Tibial nerve (tissue), 4 donors: ENCODE measurements at places on chromosomes 16 and 17. TPM values are rescaled to one million over a fixed set of nuclear protein-coding genes. Genes with fewer than 3 reads are reported as not detected.

DNA sequence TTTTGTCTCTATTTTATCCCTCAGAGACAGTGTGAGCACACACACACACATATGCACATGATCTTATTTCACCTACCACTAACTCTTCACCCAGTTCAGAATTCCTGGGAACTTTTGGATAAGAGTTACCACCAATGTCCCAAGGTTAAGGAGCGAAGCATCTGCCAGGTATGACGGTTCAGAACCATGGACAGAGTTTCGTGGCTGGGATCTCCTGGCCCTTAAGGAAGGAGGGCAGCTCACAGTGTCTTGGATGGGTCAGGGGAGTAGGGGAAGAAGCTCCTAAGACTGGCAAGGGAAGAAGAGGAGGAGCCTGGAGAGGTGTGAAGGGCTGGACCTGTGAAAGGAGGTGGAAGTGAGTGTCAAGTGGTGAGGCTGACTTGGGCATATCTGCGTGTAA, 23.0 kb upstream of the TMEM132E start:
- H3K4me3 ChIP-seq: no peak overlapping the region
- H3K27ac ChIP-seq: no peak overlapping the region
- no peaks in the 10 kb centered on the region for H3K36me3 ChIP-seq

DNA sequence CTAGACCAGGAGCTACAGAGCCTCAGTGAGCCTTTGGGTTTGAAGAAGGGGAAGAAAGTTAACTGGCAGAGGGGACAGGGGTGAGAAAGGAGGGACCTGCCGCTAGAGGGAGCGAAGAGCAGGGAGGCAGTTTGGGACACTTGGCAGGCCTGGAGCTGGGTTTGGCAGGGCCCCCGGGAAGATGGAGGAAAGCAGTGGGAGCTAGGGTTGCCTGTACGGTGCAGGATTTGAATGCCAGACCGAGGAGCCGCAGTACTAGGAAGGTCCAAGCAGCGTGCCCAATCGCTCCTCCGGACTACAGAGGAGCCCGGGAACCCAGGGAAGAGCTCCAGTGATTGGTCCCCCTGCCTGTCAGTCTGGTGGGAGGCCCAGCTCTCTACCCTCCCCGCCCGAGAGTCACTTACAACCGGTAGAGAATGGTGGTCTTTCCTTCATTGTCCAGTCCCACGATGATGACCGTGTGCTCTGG, 1.3 kb downstream of the ARL5C start:
- no peaks in the 10 kb centered on the region for H3K27me3 ChIP-seq
- peak; percentile 78 for DNase-seq
- H3K27ac ChIP-seq: no peak overlapping the region
- H3K4me1 ChIP-seq: peaks cover 28% of the 10 kb centered on the region

GRCh38 chr16:67543582-67543981, 15.0 kb downstream of the RIPOR1 start:
- H3K4me1 ChIP-seq: peaks cover 78% of the 10 kb centered on the region
- DNase-seq: no peak
- peaks cover 13% of the 10 kb centered on the region for H3K36me3 ChIP-seq
- H3K4me3 ChIP-seq: no peak overlapping the region

- H3K27ac ChIP-seq: no peak overlapping the region
- DNase-seq: no peak
- no peaks in the 10 kb centered on the region for H3K27me3 ChIP-seq
- H3K36me3 ChIP-seq: no peaks in the 10 kb centered on the region
These were observed 787 bp upstream of the CCL3L1 start for GRCh38 chr17:36197387-36197703.

Gene SARM1
- 5.4 TPM for total RNA-seq

Gene EFCAB5
- 0.22 TPM for total RNA-seq

Gene TMEM204
- 46.3 TPM for total RNA-seq

DNA sequence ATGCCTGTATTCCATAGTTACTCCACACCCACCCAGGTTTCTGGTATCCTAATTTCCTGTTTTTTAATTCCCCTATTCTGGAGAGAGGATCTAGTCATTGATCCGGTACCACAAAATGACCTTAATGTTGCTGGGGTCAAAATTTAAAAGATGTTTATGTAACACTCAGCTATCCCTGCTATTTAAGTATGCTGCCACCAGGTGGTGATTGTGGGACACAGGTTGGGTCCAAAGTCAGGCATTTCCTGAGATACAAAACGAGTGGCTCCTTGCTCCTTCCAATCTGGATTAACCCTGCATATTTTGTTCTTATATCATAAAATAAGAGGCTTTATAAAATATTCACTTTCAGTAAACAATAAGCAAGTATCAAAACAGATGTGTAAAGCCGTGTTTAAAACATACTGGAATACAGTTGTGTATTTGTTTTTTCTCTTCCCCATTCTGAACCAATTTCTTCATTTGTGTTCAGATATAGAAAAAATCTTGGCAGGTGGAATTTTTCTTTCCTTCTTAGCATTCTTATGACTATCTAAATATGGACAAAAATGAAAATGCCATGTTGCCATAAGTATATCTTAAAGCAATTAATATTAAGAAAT, 16.3 kb downstream of the HS3ST4 start:
- no peak for DNase-seq
- H3K4me1 ChIP-seq: no peaks in the 10 kb centered on the region
- H3K27me3 ChIP-seq: no peaks in the 10 kb centered on the region
- no peak overlapping the region for H3K27ac ChIP-seq
- no peak overlapping the region for H3K4me3 ChIP-seq

DNA sequence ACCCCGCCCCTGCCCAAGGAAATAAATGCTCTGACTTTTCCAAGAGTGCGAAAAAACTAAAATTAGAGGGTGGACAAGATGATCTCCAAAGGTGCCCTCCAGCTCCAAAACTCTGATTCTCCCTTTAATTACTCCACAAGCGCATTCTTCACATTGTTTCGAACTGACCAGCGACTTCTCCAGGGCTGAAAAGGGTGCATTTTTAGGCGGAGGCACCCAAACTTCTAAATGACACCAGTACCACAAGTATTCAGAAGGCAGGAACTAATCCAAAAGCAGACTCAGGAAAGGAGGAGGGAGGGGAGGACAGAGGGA, 750 bp downstream of the ZFHX3 start:
- no peaks in the 10 kb centered on the region for H3K36me3 ChIP-seq
- peak overlapping the region; percentile 94 for H3K27ac ChIP-seq

DNA sequence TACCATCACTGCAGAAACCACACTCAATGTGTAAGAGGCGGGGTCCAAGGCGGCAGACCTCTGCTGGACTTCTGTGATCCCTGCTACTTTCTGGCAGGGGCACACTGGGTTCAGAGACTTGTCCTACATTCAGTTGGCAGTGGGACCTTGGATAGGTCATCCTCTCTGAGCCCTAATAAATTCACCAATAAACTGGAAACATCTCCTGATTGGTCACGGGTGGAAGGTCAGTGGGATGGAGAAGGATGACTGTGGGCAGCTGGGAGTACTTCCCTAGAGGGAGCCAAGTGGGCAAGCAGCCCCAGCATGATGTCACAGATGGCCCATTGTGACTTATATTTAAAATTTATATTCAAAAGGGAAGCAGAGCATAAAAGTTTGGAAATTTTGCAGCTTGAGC, 49.7 kb downstream of the RNF112 start:
- H3K4me1 ChIP-seq: peaks cover 51% of the 10 kb centered on the region
- H3K27me3 ChIP-seq: no peaks in the 10 kb centered on the region
- H3K36me3 ChIP-seq: no peaks in the 10 kb centered on the region
- DNase-seq: no peak

- no peak overlapping the region for H3K4me3 ChIP-seq
- H3K36me3 ChIP-seq: peaks cover 9% of the 10 kb centered on the region
- H3K27ac ChIP-seq: no peak overlapping the region
- H3K4me1 ChIP-seq: no peaks in the 10 kb centered on the region
These were observed 20.4 kb downstream of the KIAA0513 start for GRCh38 chr16:85047867-85048455.

DNA sequence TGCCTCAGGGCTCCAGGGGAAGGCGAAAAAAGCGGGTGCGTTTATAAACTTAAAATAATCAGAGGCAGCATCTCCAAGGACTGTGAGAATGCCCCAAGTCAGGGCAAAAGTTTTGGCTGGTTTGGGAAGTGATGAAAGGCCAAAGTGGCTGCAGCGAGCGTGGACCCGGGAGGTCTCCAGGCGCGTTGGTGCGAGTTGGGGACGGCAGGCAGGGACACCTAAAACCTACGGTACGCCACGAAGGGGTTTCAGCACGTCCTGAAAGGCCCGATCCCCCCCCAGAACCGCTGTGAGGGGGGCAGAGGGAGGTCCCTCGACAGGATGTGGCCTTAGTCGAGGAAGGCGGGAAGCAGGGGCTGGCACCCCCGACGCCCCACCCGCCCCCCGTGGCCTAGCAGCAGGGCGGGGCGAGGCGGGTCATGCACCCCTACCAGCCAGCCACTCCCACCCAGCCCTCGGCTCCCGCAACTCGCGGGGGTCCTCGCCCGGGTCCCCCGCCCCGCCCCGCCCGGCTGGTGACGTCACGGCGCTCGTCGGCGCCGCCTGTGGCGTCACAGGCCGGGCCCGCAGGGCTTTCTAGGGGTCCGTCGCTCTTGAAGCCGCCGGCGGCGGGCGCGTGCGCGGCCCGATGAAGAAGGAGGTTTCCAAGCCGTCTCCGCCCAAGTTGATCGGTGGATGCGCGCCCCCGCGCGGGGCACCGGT, at the start of gene MYCBPAP:
Gene MYCBPAP (plus strand): TSS at position 569 of the 702 bp plus-strand sequence. CDS start 236 bp downstream, outside the sequence.
- H3K36me3 ChIP-seq: no peaks in the 10 kb centered on the region
- H3K27me3 ChIP-seq: no peaks in the 10 kb centered on the region
- DNase-seq: peak; percentile 77
- H3K27ac ChIP-seq: peak within 1 kb of the TSS; percentile 78
- H3K4me1 ChIP-seq: peaks cover 7% of the 10 kb centered on the region

GRCh38 chr16:81837312-81837751, 58.2 kb downstream of the PLCG2 start:
- no peak overlapping the region for H3K4me3 ChIP-seq
- H3K27me3 ChIP-seq: no peaks in the 10 kb centered on the region
- no peak overlapping the region for H3K27ac ChIP-seq
- no peak for DNase-seq
- H3K36me3 ChIP-seq: no peaks in the 10 kb centered on the region
- H3K4me1 ChIP-seq: no peaks in the 10 kb centered on the region

Gene PTX4
- total RNA-seq: not detected

- H3K36me3 ChIP-seq: no peaks in the 10 kb centered on the region
- no peaks in the 10 kb centered on the region for H3K27me3 ChIP-seq
- no peaks in the 10 kb centered on the region for H3K4me1 ChIP-seq
- DNase-seq: no peak
- H3K4me3 ChIP-seq: no peak overlapping the region
- H3K27ac ChIP-seq: no peak overlapping the region
These were observed 19.9 kb downstream of the RANBP10 start for GRCh38 chr16:67786491-67786890.

GRCh38 chr17:41803049-41804020, 8.4 kb downstream of the P3H4 start:
- no peak for DNase-seq
- H3K27ac ChIP-seq: no peak overlapping the region
- H3K27me3 ChIP-seq: no peaks in the 10 kb centered on the region
- H3K4me3 ChIP-seq: no peak overlapping the region

Gene TEX19
- total RNA-seq: not detected

GRCh38 chr16:6493555-6493954, 839.1 kb upstream of the RBFOX1 start:
- no peaks in the 10 kb centered on the region for H3K27me3 ChIP-seq
- H3K4me3 ChIP-seq: no peak overlapping the region
- H3K27ac ChIP-seq: no peak overlapping the region
- no peaks in the 10 kb centered on the region for H3K36me3 ChIP-seq

- peak overlapping the region; percentile 78 for H3K4me3 ChIP-seq
- peak overlapping the region; percentile 88 for H3K27ac ChIP-seq
- no peaks in the 10 kb centered on the region for H3K4me1 ChIP-seq
- H3K36me3 ChIP-seq: no peaks in the 10 kb centered on the region
- peaks cover 17% of the 10 kb centered on the region for H3K27me3 ChIP-seq
These were observed 573 bp upstream of the GNAO1 start for GRCh38 chr16:56190677-56191155.

DNA sequence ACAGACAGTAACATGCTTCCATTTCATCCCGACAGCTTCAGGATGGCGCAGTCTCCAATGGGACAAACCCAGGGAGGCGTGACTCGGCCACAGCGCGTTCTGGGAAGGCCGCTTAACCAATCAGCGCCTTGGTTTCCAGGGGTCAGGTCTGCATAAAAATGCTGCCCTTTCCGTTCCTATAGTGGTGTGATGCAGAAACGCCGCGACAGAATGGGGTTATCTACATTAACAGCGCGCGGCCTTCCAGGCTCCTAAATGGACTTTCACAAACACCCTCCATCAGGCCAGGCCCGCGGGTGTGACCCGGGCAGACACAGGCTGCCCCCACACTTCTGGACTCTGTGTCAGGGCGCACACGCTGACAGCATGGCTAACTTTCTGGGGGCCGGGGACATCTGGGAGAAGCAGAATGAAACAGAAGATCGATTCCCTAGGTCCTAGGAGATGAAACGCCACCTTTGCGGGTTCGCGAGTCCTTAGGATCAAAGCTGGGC, 792 bp downstream of the TMEM231 start:
- peaks cover 24% of the 10 kb centered on the region for H3K4me1 ChIP-seq
- DNase-seq: peak; percentile 26
- H3K4me3 ChIP-seq: peak overlapping the region; percentile 70

GRCh38 chr17:78133971-78134898, 3.7 kb downstream of the TMC8 start:
- no peak overlapping the region for H3K4me3 ChIP-seq
- DNase-seq: no peak
- no peaks in the 10 kb centered on the region for H3K27me3 ChIP-seq
- no peak overlapping the region for H3K27ac ChIP-seq
- no peaks in the 10 kb centered on the region for H3K36me3 ChIP-seq

- no peak for DNase-seq
- H3K27me3 ChIP-seq: no peaks in the 10 kb centered on the region
- no peak overlapping the region for H3K4me3 ChIP-seq
These were observed 309.0 kb downstream of the CDH13 start for GRCh38 chr16:82935766-82936165.

DNA sequence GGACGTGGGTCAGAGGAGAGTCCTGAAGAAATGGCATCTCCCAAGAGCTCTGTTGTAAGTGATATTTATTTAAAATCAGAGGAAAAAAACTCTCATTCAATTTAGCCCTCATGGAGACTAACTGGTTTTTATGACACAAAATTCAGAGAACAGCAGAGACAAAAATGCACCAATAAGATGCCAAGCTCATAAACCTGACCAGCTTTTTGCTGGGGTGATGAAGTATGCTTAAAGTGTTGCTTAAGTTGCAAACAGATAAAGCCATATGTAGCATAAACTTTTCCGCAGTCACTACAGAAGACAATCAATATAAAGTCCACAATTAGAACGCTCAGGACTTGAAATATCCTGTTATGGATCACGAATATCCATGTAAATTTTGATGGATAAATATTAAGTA, 124.0 kb upstream of the CORO6 start:
- no peak overlapping the region for H3K4me3 ChIP-seq
- H3K27me3 ChIP-seq: no peaks in the 10 kb centered on the region
- no peak overlapping the region for H3K27ac ChIP-seq

Gene CNGB1
- total RNA-seq: not detected

GRCh38 chr17:76725580-76726230, 701 bp downstream of the JMJD6 start:
- peak overlapping the region; percentile 99 for H3K27ac ChIP-seq
- no peaks in the 10 kb centered on the region for H3K27me3 ChIP-seq
- DNase-seq: peak; percentile 54

- H3K27ac ChIP-seq: no peak overlapping the region
- H3K27me3 ChIP-seq: peaks cover 10% of the 10 kb centered on the region
- no peak for DNase-seq
- H3K4me1 ChIP-seq: peaks cover 36% of the 10 kb centered on the region
- H3K4me3 ChIP-seq: peak overlapping the region; percentile 30
These were observed 1.2 kb upstream of the FOXF1 start for GRCh38 chr16:86508947-86509758.

GRCh38 chr17:28982131-28982793, 23.6 kb downstream of the SEZ6 start:
- no peaks in the 10 kb centered on the region for H3K36me3 ChIP-seq
- H3K27ac ChIP-seq: peak overlapping the region; percentile 33
- H3K4me1 ChIP-seq: no peaks in the 10 kb centered on the region
- H3K27me3 ChIP-seq: peaks cover 23% of the 10 kb centered on the region
